ENCODE measurements at places on chromosomes 6 and 20. TPM values are rescaled to one million over a fixed set of nuclear protein-coding genes. Genes with fewer than 3 reads are reported as not detected.

Gene CGA
- not detected for total RNA-seq

Gene SCRT2
- not detected for total RNA-seq

Gene COL9A1
- total RNA-seq: not detected

Gene FAM50B
- total RNA-seq: 8.1 TPM

Gene PROKR2
- not detected for total RNA-seq

Gene CEP43
- 17.9 TPM for total RNA-seq

Gene OXT
- total RNA-seq: 1.2 TPM

Gene FAM217A
- not detected for total RNA-seq

Gene ZNF334
- total RNA-seq: 1.1 TPM

Gene APOBEC2
- total RNA-seq: not detected

Gene UNC5CL
- total RNA-seq: 4.0 TPM

Gene SRSF3
- 541 TPM for total RNA-seq

Gene TP53TG5
- total RNA-seq: 0.67 TPM

Gene SNX21
- total RNA-seq: 1.8 TPM

Gene FNDC1
- not detected for total RNA-seq

Gene SNHG17
- total RNA-seq: 119 TPM

Gene ANKRD66
- total RNA-seq: not detected

Gene ZBTB46
- 2.7 TPM for total RNA-seq

Gene ZNF343
- total RNA-seq: 12.4 TPM

Gene MEI4
- not detected for total RNA-seq

Gene STX11
- 36.0 TPM for total RNA-seq

Gene ANKRD6
- 4.2 TPM for total RNA-seq

Gene LAMA5
- total RNA-seq: 0.99 TPM

Gene ABHD16B
- total RNA-seq: 0.22 TPM

Gene C4B
- 6.4 TPM for total RNA-seq

Gene BIRC7
- 0.74 TPM for total RNA-seq

Gene MYBL2
- total RNA-seq: 87.7 TPM

Gene LRRN4
- total RNA-seq: not detected

Gene PPP1R11
- 63.1 TPM for total RNA-seq

Gene NKAPL
- total RNA-seq: 0.14 TPM

Gene DNAH8
- total RNA-seq: 0.41 TPM

Gene NT5E
- 6.2 TPM for total RNA-seq

Gene TRIM15
- 0.84 TPM for total RNA-seq

Gene LPA
- not detected for total RNA-seq

Gene OR2J3
- total RNA-seq: not detected

Gene CD109
- 21.6 TPM for total RNA-seq

Gene SRSF12
- 0.23 TPM for total RNA-seq

Gene NNAT
- total RNA-seq: 0.93 TPM

Gene MICAL1
- 70.4 TPM for total RNA-seq

Gene BPIFB4
- total RNA-seq: not detected

Gene COL10A1
- not detected for total RNA-seq

Gene SEL1L2
- not detected for total RNA-seq

Gene UBD
- total RNA-seq: 1.3 TPM

Gene PLA2G7
- total RNA-seq: not detected

Data from activated T-cell treated with anti-CD3 and anti-CD28 coated beads, Interleukin-2, amount 50 U/mL, for 72 hours (primary cell).